ENCODE measurements at places on chromosomes 5 and 9.

GRCh38 chr9:129390541-129390940 lies 212.5 kb upstream of the IER5L start:
- no peak for DNase-seq

DNA sequence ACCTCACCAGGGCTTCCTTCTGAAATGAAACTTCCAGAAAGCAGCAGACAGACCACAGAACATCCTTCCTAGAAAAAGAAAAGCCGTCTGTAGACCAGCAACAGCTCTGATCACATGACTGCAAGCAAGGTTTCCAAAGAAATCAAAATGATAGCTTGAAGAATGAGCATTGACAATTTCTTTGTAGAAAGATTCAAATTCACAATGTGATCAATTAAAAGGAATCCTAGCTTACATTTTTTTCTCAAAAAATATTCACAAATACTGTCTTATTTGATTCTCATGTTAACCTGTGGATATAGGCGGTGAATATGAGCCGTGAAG lies 144.9 kb downstream of the MTX3 start:
- no peak for DNase-seq

DNA sequence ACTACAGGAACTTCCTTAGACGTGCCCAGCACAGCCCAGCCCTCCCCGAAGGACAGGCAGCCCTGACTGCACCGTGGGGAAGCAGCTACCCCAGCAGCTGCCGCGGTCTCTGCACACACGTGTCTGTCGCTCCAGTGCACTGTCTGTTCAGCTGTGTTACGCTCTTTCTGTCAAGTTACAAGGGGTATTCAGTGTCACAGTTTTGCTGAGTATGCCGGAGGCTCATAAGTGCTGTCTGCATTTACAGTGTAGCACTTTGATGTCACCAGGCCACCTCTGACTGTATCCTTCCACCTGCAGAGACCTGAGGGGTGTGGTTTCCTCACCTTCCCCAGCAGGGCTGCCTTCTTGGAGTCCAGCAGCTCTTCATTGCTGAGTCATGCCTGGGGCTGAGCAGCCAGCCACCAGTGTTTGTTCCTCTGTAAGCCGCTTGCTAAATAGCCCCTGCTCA lies 126.8 kb downstream of the EHMT1 start:
- no peak for DNase-seq

DNA sequence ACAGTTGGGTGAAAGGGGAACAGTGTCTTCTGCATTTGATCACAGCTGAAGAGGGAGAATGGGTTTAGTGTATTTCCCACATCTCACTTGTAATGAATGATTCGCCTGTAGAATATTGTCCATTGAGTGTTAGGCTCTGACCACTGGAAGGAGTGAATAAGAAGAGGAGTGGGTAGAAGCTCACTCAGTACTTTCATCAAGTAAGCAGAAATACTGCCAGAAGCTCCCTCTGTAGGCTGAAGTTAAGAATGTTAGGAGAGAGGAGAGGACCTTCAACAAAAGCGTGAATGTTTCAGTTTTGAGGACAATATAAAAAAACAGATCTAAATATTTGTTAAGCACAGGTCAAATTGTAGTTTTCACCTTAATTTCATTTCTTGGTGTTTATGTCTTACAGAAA lies 27.5 kb downstream of the FSD1L start:
- no peak for DNase-seq

DNA sequence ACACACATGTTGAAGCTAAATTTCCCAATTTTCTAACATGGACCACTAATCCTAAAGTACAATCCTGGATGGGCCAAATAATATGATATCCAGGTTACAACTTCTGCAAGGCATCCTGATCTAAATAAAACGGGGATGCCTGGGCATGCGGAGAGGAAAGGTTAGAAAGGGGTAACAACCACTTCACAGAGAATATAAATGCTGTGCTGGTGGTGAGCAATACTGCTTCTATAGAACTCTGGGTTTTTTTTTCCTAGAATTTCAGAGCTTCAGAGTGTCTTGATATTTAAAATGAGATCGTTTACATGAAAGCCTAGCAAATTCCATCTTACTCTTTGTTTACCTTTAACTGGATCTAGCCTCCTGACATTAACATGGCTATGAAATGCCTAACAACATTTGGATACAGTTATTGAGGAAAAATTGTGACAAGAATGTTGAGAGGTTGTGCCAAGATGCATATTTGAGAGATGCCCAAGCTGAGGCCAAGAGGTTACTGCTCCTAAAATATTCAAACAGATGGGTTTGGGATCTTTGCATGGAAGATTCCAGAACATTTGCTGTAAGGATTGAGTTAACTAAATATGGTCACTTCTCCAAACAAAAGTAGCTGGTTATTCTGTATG lies 22.4 kb downstream of the TNFAIP8 start:
- DNase-seq: no peak

GRCh38 chr5:130286971-130287370 lies 382.7 kb downstream of the CHSY3 start:
- no peak for DNase-seq

- DNase-seq: peak; percentile 30
Observed at GRCh38 chr5:10689391-10690081, 71.5 kb downstream of the DAP start.

DNA sequence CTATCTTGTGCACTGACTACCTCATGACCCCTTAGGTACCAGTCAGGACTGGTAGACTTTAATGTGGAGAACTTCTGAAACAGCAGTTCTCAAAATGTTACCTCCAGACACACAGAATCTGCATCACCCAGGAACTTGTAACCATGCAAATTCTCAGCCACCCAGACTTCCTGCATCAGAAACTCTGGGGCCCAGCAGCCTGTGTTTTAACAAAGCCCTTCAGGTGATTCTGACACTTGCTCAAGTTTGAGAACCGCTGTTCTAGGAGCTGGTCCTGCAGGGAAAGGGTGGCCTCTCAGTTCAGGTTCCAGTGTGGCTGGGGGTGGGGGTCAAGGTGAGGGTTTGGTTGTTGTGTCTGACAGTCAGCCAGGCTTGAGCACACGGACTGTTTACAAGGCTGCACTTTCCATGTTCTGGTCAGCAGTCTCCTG lies 28.4 kb downstream of the ZFP62 start:
- DNase-seq: peak; percentile 44

- no peak for DNase-seq
Observed at GRCh38 chr9:86993830-86994229, 46.5 kb upstream of the GAS1 start.

DNA sequence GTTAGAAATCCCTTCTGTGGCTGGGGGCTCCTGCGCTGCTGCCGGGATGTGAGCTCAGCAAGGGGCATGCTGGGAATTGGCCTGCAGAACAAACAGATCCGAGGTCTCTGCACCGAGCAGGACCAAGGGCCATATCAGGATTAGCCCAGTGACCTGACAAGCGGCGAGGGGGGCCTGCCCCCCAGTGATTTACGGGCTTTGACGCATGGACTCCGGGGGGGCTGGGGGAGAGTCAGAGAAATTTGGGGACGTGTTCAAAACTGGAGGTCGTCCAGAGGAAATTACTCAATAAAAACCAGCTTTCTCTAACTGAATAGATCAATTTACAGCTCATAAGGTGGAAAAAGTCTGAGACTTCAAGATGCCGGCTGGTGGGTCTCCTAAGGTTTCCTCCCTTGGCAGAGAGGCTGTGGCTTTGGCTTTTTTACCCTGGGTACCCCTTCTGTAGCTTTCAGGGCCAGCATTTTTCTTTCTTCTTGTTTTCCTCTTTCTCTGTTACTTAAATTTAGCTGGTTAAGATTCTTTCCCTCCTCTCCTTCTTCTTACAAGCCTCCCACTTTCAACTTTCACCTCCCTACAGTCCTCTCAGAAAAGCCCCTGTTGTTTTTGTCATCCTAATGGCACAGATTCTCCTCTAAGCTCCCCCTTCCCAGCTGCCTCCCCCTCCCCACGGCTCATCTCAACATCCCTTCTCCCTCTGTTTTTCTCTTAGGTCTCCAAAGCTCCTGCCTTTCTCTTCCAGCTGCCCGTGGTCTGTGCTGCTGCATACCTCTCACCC lies 551.0 kb downstream of the CCDC171 start:
- DNase-seq: no peak

GRCh38 chr5:115968770-115969169 lies 6.5 kb downstream of the LVRN start:
- no peak for DNase-seq

DNA sequence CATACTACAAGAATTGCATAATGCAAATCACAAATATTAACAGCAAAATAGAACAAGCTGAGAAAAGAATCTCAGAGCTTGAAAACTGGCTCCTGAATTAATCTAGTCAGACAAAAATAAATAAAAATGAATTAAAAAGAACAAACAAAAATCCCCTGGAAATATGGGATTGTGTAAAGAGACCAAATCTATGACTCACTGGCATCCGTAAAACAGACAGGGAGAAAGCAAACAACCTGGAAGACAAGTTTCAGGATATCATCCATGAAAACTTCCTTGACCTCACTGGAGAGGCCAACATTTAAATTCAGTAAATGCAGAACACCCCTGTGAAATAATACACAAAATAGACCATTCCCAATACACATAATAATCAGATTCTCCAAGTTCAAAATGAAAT lies 229.3 kb upstream of the CTNND2 start:
- no peak for DNase-seq

DNA sequence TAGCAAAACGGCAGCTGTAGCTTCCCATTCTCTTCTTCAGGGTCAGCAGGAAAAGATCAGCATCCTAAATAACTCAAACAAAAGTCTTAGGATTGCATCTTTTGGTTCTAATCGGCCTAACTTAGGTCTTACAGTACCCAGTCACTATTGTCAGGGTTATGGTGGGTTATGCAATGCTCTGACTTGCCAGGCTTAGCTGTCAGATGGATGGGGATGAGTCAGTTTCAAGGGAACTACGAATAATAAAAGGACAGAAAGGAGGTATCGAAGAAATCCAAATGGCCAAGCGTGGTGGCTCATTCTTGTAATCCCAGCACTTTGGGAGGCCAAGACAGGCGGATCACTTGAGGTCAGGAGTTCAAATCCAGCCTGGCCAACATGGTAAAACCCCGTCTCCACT lies 46.5 kb downstream of the PPP1R2B start:
- no peak for DNase-seq

GRCh38 chr5:3590161-3590966 lies 5.3 kb upstream of the IRX1 start:
- no peak for DNase-seq

DNA sequence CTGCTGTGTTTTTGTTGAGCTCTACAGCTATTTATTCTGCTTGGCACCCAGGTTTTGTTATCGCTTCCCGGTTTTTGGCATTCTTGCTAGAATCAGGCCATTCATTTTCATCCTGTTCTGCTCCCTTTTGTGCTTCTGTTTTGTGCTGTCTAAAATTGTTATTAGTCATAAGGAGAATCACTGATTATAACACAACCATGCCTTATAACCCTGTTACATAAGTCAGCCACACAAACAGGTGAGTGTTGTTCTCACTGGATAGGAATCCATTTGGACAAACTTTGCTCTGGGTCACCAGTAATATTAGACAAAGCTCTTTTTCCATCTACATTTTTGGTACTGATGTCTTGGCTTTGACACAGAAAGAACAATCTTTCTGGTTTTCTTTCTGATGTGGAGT lies 622.8 kb downstream of the PSAT1 start:
- DNase-seq: no peak

DNA sequence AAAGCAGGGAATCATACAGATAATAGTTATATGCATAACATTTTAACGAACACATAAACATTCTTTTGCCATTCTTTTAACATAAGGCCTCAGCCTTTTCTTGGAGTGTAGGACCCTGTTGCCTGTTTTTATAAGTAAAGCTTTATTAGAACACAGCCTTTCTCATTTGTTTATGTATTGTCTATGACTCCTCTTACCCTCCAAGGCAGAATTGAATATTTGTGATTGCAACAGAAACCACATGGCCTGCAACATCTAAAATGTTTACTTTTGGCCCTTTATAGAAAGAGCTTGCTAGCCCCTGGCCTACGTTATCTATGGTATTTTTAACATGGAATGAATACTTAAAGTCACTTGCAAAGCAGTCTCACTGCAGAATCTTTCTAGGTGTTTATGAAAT lies 2.6 kb downstream of the SLC31A1 start:
- no peak for DNase-seq

DNA sequence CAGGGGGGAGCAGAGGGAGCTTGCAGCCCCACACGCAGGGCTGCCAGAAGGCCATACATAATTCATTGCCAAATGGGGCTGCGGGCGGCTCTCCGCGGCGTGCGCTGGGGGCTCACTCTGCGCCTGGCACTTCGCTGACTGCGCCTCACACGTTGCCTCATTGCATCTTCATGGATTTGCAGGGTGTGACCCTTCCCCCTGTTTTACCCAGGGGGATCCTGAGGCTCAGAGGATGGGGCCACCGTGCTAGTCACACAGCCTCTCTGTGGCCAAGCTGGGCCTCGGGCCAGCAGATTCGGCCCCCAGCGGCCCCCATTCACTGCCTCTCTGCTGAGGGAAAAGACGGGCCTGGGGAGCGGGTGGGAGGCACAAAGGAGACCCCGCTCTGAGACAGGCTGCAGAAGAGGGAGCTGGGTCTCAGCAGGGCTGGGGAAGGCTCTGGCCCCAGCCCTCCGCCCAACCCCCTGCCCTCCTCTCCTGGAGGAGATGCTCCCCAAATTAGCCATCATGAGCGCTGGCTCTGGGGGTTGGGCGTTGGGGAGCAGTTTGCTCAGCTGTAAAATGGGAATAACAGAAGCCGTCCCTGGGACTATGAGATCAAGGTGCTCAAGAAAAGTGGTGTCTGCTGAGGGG lies 115.5 kb downstream of the C9orf50 start:
- DNase-seq: no peak

DNA sequence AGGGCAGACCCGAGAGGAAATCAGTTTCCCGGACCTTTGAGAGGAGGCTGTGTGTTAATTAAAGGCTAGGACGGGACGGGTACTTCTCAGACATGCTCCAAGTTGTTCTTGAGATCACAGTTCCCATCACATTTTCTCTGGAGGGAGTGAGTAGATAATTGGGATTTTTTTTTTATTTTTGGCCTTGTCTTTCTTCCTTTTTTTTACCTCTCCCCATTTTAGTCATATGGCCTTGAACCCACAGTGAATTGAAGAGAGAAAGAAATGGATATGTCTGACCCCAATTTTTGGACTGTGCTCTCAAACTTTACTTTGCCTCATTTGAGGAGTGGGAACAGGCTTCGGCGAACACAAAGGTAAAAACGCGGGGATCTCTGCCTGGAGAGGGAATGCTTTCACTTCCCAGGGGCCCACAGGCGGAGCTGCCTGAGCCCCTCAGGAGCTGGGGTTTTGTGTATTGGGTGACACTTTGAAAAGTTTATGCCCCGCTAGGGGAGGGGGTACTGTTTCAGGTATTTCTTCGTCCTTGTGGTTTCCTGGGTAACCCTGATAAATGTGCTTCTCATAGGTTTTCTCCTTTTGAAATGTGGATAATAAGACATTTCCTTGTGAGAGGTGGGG lies 191.8 kb downstream of the CD180 start:
- no peak for DNase-seq

DNA sequence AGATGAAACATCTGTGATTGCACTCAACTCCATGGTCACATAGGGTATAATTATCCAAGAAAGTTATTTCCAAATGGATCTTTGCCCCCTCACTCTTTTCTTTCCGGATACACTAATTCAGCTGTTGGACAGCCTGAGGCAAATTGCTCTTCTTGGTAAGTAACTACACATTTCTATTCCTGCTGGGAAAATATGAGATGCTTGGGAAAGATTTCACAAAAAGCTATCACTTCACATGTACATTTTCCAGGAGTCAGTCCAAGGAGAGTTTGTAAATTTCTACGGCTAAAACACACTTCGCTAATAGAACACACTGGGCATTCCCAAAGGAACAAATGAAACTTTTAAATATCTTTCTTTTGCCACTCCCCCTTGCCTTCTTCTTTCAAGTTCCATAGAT lies 123.0 kb upstream of the GRIA1 start:
- DNase-seq: no peak

- no peak for DNase-seq
Observed at GRCh38 chr5:105544300-105544699, 1981.7 kb upstream of the NUDT12 start.

- no peak for DNase-seq
Observed at GRCh38 chr9:76218117-76218885, 175.9 kb downstream of the RFK start.

All from stimulated activated CD4-positive, alpha-beta T cell treated with anti-CD3 and anti-CD28 coated beads, Interleukin-2, amount 100 ng/mL, for 24 hours (primary cell).